ENCODE measurements at places on chromosomes 4 and X. TPM values are rescaled to one million over a fixed set of nuclear protein-coding genes. Genes with fewer than 3 reads are reported as not detected.

Gene VSIG4
- not detected for total RNA-seq

DNA sequence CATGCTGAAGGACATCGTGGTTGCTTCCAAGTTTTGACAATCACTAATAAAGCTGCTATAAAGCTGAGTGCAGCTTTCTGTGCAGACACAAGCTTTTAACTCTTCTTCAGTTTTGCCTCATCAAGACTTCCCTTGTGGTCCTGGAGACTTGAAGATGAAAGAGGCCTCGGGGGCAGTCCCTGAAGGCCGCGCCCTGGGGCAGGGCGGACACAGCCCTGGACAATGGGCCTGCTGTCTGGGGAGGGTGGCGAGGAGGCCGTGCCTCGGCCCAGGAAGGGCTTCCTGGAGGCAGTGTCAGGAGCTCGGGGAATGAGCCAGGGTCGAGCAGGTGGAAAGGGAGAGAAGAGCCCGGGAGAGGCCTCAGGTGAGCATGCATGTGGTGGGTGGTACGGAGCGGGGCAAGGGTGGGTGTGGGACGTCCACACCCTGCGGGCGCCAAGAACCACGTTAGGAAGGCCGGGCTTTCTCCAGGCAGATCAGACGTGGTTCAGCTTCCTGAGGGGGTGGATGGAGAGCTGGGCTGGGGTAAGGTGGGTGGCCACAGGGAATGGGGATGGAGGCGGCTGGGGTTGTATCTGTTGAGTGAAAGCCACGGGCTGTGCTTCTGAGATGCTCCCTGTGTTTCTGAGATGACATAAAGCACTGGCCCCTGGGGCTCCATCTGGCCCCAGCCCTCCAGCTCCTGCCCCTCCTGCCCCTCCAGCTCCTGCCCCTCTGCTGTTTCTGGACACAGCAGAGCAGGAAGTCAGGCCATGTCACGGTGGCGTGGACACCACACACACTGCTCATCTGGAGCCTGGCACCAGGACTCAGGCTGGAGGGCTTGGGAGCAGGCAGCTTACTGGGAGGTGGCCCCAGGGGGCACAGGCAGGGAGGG lies 21.5 kb downstream of the ADRA2C start:
- no peak for DNase-seq
- no peak overlapping the region for H3K4me3 ChIP-seq
- H3K27ac ChIP-seq, result no peak overlapping the region
- no peaks in the 10 kb centered on the region for H3K36me3 ChIP-seq

Gene CTAG1B
- total RNA-seq, result not detected

- peaks cover 31% of the 10 kb centered on the region for H3K4me1 ChIP-seq
- DNase-seq, result peak; percentile 15
- H3K36me3 ChIP-seq, result peaks cover 35% of the 10 kb centered on the region
- no peaks in the 10 kb centered on the region for H3K27me3 ChIP-seq
- peak overlapping the region; percentile 94 for H3K27ac ChIP-seq
Measured at GRCh38 chrX:1591863-1592469, 562 bp downstream of the AKAP17A start.

DNA sequence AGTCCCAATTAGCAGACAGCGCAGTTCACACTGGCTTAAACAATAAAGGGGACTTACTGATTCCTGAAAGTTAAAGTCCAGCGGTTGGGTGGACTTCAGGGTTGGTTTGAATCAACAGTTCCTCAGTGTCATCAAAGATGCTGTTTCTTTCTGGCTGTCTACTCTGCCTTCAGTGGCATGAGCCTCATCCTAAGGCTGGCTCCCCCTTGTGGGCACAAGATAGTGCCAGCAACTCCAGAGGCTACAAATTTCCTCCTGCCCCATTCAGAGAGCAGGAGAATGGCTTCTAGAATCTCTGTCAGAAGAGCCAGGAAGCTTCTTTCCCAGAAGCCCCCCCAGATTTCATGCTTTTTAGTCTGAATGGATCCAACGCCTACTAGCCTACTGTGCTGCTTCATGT lies 82.4 kb upstream of the MTM1 start:
- peak; percentile 64 for DNase-seq
- peaks cover 44% of the 10 kb centered on the region for H3K4me1 ChIP-seq
- no peaks in the 10 kb centered on the region for H3K27me3 ChIP-seq
- no peak overlapping the region for H3K4me3 ChIP-seq
- peaks cover 4% of the 10 kb centered on the region for H3K36me3 ChIP-seq

DNA sequence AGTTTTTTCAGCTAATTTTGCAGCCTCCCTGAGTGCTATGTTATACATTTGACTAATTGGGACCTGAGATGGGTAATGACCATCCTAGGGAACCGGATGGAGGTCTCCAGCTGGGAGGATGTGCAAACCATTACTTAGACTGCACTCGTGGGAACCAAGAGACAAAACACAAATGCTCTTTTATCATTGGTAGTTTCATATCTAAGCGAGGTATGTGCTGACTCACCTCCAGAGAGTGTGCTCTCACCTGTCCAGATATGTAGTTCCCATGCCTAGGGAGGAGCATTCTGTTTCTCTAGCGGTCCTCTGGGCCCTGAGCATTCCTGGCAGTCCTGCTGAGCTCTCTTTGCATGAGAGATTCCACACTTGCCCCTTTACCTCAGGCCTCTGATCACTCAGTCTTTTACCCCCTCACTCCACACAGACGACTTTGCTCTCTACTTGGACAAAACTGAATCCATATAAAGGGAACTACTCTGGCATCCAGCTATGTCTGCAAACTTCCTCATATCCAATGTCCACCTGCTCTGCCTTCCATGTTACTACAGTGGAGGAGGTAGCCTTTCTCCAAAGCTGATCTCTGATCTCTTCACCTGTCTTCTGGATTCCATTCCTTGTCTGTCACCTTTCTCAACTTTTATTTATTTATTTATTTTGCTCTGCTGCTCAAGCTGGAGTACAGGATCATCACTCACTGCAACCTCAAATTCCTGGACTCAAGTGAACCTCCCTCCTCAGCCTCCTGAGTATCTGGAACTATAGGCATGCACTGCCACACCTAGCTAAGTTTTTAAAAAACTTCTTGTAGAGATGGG lies 88.4 kb downstream of the LRP2BP start:
- H3K4me3 ChIP-seq, result no peak overlapping the region
- H3K36me3 ChIP-seq, result peaks cover 20% of the 10 kb centered on the region
- no peak overlapping the region for H3K27ac ChIP-seq

GRCh38 chr4:11564021-11564420 lies 135.3 kb upstream of the HS3ST1 start:
- no peaks in the 10 kb centered on the region for H3K36me3 ChIP-seq
- no peak for DNase-seq
- H3K27ac ChIP-seq, result no peak overlapping the region
